ENCODE measurements at places on chromosomes 11 and 22. TPM values are rescaled to one million over a fixed set of nuclear protein-coding genes. Genes with fewer than 3 reads are reported as not detected.

DNA sequence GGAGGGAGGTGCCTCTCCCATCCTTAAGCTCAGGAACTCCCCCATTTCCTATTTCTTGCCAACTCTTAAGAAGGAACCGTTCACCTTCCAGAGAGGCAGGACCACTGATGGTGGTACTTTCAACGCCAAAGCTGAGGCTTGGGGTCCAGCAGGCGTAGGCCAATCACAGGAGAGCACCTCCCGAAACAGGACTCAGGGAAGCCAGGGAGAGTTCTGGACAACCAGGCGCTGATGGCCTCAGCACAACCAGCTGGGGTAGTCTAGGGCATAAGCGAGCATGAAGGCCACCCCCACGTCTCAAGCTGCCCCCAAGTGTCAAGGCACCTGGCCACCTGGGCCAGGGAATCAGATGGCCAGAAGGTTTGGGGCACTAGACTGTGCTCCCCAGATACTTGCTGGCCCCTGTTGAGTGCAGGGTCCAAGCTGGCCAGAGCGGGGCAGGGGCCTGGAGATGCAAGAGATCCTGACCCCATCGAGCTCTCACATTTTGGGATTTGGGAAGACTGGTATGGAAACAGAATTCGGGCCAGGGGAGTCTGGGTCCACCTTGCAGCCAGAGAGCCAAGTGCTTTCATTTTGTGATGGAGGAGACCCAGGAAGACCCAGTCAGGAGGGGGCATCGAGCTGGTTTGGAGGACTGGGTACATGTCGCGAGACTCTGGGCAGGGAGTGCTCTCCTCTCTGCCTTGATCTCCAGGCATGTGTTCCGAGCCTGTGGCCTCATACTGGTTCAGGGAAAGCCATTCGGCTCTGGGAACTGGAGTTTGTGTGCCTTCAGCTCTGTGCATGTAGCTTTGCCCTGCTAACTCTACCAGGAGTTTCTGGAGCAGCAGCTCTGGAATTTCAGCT, 926 bp downstream of the CD6 start:
- DNase-seq = no peak

The KCNJ1 gene
- total RNA-seq = not detected

The KDM4D gene
- total RNA-seq = 1.7 TPM

- DNase-seq = no peak
Measured at GRCh38 chr11:110207123-110207522, 89.3 kb downstream of the RDX start.

GRCh38 chr22:48887394-48888332, 940.0 kb downstream of the BRD1 start:
- DNase-seq = no peak

The ELMOD1 gene
- 0.77 TPM for total RNA-seq

DNA sequence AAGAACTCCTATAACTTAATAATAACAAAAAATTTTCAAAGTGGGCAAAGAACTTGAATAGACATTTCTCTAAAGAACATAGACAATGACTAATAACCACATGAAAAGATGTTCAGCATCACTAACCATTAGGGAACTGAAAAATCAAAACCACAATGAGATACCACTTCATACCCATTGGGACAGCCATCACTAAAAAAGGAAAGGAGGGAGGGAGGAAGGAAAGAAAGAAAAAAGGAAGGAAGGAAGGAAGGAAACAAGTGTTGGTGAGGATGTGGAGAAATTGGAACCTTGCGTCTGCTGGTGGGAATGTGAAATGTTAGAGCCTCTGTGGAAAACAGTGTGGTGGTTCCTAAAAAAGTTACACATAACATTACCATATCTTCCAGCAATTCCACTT, 55.8 kb downstream of the MS4A13 start:
- no peak for DNase-seq

- DNase-seq = no peak
Measured at GRCh38 chr11:124900464-124900863, 2.8 kb upstream of the ROBO4 start.

The RFPL3 gene
- not detected for total RNA-seq

GRCh38 chr22:41237707-41238569, 2.8 kb downstream of the CHADL start:
- no peak for DNase-seq

- DNase-seq = no peak
Measured at GRCh38 chr11:65499713-65500386, 1.0 kb downstream of the MALAT1 start.

- DNase-seq = no peak
Measured at GRCh38 chr11:117816151-117816741, 8.3 kb downstream of the FXYD2 start.

DNA sequence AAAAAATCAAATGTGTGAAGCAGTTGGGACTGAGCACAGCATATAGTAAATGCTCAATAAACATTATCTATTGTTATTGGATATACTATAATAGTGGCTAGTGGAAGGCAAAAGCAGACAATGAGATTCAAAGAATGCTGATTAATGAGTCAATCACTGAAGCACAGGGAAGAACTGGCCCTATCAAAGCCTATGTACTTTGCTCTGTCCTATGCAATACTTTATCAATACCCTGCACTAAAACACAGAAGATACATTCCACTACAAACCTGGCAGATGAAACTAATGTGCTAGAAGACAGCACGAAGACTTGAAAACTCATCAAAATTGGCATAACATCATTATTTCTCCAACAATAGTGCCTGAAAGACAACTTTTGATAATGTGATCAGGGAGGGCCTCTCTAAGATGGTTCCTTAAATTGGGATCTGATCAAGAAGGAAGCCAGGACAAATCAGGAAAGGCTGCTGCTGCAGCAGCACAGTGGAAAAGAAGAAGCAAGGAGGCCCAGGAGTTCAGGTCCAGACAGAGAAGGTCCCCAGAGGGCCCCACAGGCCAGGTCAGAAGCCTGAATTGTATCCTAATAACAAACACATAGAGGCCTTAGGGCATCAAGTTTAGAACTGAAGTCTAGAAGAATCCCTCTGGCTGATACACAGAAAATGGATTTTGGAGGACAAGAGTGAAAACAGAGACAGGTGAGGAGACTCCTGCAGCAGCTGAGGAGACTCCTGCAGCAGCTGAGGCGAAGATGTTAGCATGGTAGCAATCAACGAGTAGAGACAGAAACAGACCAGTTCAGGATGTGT, 18.6 kb downstream of the PI4KA start:
- DNase-seq = no peak

The OR52A1 gene
- not detected for total RNA-seq

The C1QTNF4 gene
- not detected for total RNA-seq

GRCh38 chr11:18669711-18670110, 28.9 kb upstream of the TMEM86A start:
- no peak for DNase-seq

GRCh38 chr11:65867284-65868071, 5.1 kb downstream of the EFEMP2 start:
- no peak for DNase-seq

GRCh38 chr22:20146777-20147176, 4.1 kb downstream of the CCDC188 start:
- no peak for DNase-seq

GRCh38 chr11:35617687-35618496, at the start of gene FJX1:
Gene FJX1, plus strand, starts transcription at chr11:35618460. Its CDS starts 177 bp downstream, at chr11:35618637.
- DNase-seq = peak; percentile 64

DNA sequence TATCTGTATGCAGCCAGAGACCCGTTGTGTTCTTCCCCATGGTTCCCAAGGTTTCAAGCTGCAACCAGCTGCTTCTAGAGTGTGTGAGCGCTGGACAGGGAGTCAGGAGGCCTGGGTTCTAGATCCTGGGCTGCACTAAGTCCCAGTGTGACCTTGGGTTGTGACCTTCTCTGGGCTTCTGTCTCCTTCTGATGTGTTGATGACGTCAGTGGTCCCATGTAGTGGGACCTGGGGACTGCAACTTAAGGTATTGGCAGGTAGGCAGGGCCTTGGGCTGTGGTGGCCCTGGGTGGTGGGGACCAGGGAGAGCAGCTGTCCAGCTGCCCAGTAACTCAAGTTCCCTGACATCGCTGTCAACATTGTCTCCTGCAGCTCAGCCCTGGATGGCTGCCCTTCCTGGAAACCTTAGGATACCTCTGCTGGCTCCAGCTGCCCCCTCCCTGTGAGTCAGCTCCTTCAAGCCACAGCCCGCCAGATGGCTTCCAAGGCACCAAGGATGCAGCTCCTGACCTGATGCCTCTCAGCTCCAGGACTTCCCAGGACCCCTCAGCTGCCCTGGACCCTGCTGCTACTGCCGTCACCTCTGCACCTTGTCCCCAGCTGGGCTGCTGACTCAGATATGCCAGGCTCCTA, 1.3 kb upstream of the PVALB start:
- DNase-seq = no peak

DNA sequence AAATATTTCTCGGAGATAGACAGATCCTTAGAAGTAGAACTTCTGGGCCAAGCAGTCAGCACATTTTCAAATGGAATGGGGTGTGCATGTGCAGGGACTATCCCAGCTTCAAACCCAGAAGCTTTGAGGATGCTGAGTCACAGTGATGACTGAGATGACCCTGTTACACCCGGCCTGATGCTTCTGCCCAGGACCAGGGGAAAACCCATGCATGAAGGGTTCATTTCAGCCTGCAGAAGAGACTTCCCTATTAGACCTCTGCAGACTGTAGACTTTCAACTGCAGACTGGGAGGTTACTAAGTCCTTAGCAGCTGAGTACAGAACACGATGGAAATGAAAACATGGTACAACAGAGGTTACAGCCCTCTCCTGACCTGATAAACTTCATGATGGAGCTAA, 3.6 kb upstream of the OR2AT4 start:
- DNase-seq = no peak

DNA sequence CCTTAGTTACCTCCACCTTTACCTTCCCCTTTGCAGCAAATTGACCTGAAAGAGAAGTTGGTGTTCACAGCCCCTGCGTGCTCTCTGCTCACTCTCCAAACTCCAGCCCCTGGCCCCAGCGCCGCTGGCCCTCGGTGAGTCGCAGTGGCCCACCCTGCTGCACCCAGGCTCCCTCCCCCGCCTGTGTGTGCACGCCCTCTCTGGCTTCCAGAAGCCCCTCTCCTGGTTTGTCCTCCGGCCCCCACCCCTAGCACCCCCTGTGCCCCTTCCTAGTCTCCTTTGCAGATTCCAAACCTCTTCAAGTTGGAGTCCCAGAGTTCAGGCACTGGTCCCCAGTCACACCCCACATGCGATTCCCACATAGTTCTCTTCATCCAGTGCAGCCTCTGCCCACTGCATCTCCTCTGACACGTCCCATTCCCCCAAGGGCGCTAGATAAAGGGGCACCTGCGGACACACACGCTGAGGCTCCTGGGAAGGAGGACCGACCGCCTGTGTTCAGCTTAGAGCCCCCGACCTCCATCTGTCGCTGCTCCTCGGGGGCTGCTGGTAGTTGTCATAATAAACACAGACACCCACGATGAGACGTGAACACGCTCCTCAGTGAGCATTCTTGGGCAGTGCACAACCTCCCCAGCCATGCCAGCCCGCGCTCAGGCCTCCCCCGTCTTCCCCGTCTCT, 1.5 kb upstream of the PHRF1 start:
- no peak for DNase-seq

DNA sequence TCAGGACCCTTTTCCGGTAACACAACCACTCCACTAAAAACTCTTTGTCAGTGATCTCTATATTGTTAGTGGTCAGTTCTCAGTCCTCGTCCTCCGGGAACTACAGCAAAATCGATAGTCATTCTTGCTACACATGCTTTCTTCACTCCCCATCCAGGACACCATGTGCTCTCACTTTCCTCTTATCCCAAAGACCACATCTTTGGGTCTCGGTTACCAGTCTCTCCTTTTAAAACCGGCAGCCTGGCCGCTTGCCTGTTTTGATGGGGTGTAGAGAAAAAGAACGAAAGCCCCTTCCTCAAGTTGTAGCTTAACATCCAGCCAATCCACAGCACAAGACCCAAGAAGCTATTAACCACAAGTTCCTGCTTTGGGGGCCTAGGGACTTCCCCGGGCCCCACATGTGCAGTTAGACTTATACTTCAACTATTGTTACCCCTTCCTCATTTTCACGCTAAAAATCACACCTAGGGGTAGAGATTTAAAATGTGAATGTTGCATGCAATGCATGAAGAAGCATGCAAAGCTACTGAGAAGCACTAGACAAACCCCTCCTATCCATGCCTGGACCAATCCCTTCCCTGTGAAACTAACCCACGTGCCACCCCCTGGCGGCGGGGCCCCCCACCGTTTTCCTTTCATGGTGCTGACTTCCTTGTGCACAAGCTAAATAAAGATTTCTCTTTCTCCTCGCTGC, 1.5 kb upstream of the TOLLIP start:
- DNase-seq = no peak

DNA sequence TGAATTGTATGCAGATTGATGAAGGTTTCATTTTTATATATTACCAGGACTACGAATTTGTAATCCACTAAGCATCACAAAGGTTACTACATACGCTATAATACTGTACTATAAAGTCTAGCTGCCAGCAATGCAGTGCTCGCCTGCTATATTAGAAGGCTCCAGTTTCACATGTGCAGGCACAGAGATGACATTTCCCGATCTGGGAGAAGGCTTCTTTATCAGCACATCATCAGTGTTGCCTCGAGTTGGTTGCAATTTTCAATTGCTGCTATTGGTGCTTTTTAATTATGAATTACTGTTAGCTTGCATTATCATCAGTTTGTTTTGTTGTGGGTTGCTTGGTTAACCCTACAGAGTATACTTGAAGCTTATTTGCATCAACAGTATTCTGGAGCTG, 143.2 kb upstream of the TEAD1 start:
- DNase-seq = no peak

- no peak for DNase-seq
Measured at GRCh38 chr11:7670641-7671040, 2.7 kb downstream of the CYB5R2 start.

GRCh38 chr11:23723861-23724260, 773.0 kb upstream of the LUZP2 start:
- DNase-seq = no peak

The KDM2A gene
- total RNA-seq = 12.6 TPM

GRCh38 chr22:41893591-41894375, 21.1 kb downstream of the SHISA8 start:
- no peak for DNase-seq

GRCh38 chr11:110791621-110792020, 79.4 kb upstream of the ARHGAP20 start:
- no peak for DNase-seq

DNA sequence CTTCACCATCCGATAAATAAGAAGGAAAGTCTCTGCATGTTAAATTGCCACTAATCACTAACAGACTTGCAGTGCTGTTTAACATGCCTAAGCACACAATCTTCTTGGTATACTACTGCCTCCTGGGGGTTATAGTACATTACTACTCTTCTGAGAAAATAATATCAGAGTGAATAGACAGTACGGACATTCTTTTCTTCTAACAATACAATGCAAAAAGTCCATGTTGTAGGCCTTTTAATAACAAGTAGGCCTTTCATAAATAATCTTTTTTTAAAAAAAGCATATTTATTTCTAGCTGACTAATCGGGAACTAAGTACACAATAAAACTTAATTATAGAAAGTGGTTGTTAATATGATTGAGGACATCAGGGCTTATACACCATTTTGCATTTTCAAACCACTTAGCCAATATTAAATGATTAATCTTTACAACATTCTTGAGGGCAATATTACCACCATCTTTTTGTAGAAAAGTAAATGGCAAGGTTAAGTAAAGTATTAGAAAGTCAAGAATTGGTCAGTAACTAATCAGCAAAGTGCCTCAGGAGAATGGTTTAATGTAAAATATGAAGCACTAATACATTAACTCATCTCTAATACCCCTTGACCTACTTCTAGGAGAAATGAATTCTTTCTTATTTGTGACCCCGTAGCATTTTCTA, 84.7 kb downstream of the TTC28 start:
- DNase-seq = peak; percentile 85

GRCh38 chr11:114801773-114802172, 123.4 kb downstream of the NXPE2 start:
- no peak for DNase-seq

The TMPRSS5 gene
- 2.0 TPM for total RNA-seq
